Substantia nigra (tissue), 51 donors: ENCODE measurements at places on chromosomes 6 and 20.
A peak's percentile ranks its signal among the peaks of the same experiment; 100 is the strongest.

GRCh38 chr6:143621159-143621873 lies 56.4 kb upstream of the PHACTR2 start:
- DNase-seq, result no peak

DNA sequence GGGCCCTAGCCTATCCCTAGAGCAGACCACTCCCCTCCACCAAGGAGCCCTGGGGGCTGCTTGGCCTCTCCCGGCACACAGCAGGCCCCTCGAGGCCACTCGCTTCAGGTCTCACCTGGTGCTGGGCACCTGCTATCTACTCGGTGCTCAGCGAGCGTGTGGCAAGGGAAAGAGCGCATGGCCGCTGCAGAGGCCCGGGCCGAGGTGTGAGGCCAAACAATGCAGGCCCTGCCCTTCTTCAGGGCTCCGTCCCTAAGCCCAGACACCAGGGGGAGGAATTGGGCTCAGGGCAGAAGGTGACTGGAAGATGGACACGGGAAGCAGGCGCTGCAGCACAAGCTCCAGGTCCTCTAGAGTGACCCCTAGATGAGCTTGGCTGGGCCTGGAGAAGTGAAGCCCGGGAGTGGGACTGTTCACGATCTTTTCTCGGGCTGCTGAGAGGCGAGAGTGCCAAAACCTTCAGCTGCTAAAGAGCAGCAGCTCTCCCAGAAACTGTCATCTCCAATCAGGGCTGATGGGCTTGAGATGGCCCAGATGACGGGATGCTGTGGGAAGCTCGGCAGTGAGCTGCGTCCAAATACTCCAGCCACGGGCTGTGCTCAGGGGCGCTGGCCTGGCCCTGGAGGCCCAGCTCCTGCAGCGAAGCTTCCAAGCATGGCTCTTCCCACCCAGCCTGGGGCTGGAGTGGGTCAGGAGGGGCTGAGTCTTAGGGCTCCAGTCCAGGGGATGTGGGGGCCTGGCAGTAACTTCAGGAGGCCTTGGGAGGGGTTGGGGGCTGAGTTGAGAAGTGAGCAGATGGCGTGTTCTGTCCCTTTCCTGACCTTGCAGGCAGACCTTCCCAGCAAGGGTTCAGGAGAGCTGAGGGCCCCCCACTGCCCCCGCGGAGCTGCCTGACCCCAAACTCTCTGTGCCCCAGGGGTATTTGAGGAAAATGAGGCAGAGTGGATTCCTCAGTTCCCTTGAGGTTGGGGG lies 43.7 kb downstream of the APCDD1L start:
- no peak for DNase-seq

GRCh38 chr6:91822581-91822980 lies 1235.7 kb upstream of the MAP3K7 start:
- no peak for DNase-seq

- DNase-seq, result no peak
Measured at GRCh38 chr20:40670253-40670652, 18.8 kb downstream of the MAFB start.

DNA sequence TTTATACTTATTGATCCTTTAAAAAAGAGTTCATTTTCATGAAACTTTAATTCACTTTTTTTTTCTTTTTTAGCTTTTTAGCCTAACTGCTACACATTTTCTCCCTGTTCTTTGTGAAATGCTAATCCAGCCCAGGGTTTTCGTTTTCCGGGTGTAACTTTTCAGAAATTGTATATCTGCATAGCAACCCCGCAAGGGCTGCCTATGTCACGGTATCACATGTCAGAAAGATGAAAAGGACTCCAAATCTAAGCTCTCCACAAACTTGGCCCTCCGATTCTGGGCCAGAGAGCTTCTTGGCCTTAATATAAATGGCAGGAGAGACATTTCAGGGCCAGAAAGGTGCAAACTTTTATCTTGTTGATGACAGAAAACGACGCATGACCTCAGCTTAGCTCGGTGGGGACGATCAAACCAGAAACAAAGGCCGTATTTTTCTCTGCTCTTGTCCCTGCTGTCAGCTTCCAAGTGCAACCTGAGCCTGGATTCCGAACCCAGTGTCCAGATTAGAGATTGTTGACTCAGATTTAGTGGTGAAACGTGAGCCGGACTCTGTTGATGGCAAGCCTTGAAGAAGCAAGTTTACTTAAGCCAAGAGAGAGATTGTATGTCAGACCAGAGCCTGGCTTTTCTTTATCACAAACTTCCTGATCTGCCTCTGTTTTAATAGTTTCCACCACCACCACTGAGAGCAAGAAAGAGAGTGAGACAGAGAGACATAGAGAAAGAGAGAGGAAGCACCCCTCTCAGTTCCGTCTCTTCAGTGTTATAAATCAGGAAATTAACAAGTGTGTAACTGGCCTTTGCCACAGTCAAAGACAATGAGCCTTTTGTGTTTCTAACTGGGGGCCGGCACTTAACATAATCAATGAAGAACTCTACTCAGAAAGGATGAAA lies 157.8 kb downstream of the SCML4 start:
- no peak for DNase-seq

DNA sequence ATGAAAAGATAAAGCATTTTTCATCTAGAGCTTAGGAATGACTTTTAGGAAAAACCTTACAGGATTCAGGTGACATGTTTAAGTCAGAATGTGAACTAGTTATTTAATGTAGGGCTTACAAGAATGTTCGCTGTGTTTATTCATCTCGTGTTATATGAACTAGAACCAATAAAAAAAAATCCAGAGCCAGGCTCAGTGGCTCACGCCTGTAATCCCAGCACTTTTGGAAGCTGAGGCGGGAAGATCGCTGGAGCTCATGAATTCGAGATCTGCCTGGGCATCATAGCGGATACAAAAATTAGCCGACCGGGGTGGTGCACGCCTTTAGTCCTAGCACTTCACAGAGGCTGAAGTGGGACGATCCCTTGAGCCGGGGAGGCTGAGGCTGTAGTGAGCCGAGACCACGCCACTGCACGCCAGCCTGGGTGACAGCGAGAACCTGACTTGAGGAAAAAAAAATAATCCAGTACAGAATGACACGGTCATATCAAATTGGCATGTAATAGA lies 46.3 kb downstream of the OR2B2 start:
- DNase-seq, result no peak

GRCh38 chr6:27297857-27298730 lies 14.0 kb downstream of the POM121L2 start:
- DNase-seq, result no peak

GRCh38 chr6:25682324-25682723 lies 30.3 kb downstream of the SCGN start:
- DNase-seq, result no peak

GRCh38 chr20:33915726-33916331 lies 77.9 kb upstream of the RALY start:
- no peak for DNase-seq

DNA sequence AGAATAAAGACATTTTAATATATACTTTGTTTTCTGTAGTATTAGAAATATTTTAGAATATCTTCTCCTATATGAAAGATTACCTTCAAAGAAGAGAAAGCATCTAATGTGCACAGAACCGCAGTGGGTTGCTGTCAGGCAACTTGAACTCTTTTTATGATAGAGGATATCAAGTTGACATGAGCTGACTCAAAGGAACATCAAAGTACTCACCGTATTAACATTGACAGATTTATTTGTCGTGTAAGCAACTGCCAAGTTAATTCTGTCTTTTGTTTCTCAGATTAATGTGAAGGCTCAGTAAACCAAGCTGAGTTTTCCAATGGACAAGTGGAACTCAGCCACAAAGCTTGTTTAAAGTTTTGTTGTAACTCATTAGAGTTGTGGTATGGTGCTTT lies 2.2 kb upstream of the GINM1 start:
- no peak for DNase-seq

DNA sequence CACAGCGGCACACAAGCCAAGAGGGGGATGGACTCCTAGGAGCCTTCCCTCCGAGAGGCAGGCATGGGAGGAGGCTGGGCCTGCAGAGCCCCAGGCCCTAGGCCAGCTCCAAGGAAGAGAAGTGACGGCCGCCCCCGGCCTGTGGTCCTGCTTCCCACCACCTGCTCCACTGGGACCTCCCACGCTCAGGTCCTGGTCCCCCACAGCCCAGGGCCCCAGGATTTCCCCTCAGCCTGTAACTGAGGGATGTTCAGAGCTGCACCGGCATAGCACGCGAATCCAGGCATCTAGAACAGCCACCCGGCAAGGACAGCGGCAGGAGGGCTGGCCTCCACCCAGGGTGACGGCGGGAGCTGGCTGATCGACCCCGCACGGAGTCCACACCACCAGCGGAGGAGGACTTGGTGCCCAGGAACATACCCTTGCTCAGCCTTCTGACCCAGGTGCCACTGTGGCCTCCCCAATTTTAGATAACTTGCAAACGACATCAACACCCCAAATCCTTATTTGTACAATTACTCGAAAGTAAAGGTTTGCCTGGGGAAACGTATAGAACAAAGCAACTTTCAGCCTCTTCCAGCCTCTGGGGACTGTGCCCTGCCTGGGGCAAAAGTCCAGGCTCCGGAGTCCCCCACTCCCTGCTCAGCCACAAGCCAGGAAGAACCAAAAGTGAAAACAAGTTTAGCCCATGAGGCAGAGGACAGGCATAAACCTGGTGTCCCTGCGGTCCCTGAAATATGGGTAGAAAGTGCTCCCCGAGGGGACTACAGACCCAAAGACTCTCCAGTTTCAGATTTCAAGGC lies 3.5 kb downstream of the GATA5 start:
- DNase-seq, result no peak

DNA sequence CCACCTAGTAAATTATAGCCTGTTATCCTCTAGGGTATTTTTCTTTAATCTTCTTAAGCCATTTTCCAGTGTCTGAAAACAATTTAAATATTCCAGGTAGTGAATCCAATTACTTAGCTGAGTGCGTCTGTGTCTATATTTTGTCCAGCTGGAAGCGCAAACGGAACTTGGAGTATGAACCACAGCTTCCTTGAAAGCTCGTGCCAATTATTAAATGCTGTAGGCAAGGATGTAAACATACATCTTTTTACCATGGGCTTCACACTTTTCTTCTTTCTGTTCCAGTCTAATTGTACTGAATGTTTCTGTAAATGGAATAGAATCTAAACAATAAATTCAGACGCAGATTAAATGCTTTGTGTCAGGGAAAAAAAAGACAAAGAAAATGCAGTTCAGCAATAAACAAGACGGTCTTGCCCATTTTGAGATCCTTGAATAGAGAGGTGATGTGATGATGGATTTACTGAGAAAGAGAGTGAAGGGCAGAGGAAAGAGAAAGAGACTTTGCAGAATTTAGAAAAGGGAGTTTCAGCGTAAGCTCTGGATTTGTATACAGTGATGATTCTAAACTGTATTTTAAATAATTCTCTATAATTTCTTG lies 1.9 kb downstream of the PLCB1 start:
- DNase-seq, result no peak

DNA sequence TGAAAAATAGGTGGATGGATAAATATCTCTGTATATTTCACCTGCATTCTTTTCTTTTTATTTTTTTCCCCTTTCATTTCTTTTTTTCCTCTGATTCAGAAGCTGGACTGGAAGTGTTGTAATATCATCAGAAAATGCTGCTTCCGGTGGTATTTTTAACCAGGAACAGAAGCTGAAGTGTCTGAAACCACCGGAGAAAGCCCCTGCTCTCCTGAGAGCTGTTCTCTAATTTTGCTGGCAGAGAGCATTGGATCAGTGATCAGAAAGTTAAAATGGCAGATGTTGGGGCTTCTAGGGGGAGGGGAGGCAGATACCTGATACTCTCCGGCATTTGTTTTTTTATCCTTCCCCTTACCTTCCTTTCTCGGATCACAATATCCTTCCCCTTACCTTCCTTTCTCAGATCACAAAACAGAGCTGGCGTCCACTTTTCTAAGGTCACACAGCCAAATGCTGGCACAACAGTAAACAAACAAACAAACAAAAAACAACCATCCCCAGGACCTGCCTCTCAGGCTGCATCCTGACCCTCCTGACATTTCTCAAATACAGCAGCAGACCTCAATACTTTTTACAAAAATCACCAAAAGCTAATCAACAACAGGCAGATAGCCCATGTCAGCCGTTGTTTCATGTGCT lies 143.2 kb upstream of the ZNF217 start:
- DNase-seq, result no peak

DNA sequence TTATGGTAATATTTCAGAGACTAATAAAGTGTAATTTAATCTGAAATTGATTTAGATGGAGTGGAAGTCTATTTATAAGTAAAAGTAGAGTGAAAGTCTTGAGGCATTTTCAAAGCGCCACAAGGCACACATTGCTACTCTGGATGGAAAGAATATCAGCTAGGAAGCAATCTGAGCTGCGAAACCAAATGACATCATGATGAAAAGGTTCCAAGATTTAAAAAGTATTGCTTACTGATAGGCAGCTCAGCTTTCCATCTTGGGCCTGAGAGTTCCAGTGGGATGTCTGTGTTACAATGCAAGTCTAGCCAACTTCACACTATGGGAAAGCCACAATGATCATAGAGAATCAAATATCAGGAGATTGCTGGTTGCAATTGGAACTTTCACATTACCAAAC lies 126.9 kb upstream of the VGLL2 start:
- no peak for DNase-seq

- DNase-seq, result no peak
Measured at GRCh38 chr6:104705916-104706442, 153.7 kb downstream of the HACE1 start.

DNA sequence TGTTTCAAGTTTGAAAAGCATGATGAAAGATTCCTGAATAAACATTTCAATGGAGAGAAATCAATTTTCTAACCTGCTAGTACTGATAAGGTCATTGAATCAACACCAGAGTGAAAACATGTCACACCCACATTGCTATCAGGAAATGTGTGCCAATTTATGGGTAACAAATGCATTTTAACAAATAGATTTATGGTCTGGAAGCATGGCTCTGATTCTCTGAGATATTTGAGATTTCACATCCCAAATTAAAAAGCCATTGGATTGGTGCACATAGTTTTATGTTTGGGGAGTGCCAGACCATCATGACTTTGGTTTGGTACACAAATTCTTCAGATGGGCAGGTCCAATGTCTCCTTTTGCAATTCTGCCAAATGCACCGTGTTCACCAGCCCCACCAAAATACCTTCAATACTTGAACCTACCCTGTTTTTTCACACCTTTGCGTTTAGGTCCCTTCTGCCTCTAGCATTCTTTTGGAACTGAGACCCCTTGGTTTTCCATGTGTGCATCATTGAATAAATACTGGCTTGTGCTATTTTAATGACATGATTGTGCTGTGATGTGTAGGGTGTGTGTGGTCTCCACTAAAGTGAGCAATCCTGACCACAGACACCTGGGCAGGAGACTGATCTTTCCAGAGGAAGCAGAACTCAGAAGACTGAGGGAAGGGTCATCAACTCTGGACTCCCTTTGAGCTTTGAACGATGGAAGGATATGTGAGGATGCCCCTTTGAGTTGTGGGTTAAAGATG lies 20.4 kb downstream of the IL20RA start:
- DNase-seq, result no peak

GRCh38 chr6:91097364-91097763 lies 510.5 kb upstream of the MAP3K7 start:
- DNase-seq, result peak; percentile 29

GRCh38 chr6:52345311-52345710 lies 16.6 kb upstream of the PAQR8 start:
- DNase-seq, result no peak
